Stimulated activated CD4-positive, alpha-beta T cell treated with anti-CD3 and anti-CD28 coated beads, Interleukin-1b, Interleukin-23, amount 100 ng/mL, for 48 hours (primary cell): ENCODE measurements at places on chromosomes 1 and 21.

GRCh38 chr1:35561972-35562680, 4.5 kb downstream of the NCDN start:
- no peak for DNase-seq

GRCh38 chr1:226711976-226712741, 26.9 kb downstream of the ITPKB start:
- peak; percentile 55 for DNase-seq

DNA sequence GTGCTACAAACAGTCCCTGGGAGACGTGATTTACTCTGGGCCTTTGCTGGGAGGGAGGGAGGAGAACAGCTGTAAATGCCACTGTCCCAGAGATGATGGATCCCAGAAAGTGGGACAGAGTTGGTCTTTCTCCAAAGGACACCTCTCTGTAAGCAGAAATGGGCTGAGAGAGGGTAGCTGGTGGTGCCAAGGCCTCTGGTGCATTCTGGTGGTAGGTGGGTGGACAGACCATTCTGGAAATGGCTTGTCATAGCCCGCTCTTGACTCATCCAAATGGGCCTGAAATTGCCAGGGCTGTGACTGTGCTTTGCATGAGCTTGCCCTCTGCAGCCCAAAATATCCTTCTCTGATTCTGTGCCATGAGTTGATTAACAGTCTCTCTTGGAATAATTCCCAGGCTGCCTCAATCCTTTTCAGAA, 36.1 kb downstream of the CCDC185 start:
- DNase-seq: no peak

- DNase-seq: no peak
Measured at GRCh38 chr1:111463029-111463683, 10.6 kb upstream of the C1orf162 start.

DNA sequence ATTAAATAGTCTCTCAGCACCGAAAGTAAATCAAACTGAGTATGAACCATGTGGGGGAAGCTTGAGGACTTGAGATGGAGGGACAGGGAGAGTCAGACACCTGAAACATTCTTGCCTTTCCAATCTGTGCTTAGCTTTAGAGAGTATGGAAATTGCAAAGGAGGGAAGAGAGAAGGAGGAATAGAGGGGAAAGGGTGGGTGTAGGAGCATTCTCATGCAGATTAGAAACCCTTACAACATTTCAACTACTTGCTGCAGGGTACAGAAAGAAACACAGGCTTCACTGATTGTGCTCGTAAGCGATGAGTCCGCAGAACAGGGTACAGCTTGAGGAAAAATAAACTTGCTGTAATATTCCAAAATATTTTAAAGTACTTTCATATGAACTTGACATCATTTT, 73.8 kb downstream of the NIBAN1 start:
- no peak for DNase-seq

GRCh38 chr21:43317254-43317748, 109.6 kb downstream of the SIK1 start:
- DNase-seq: no peak
